HCEC 1CT (cell line): ENCODE measurements at places on chromosomes 11 and 22.

DNA sequence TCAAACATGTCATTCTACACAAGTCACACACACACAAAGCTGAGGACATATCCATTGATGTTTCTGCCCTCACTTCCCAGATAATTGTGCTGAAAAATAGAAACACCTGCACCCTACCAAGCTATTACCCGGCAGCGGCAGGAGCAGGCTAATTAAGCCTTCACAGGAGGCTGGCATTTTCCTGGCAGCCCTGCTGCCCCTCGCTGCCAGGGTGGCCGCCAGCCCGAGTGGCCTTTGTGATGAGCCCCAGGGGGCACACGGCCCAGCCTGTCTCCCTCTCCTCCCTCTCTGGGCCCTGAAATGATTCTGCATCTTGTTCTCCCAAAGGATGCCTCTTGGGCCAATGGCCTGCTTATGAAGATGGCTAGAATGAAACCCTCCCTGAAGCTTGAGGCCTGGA lies 76.2 kb upstream of the TP53I11 start:
- no peak for DNase-seq

GRCh38 chr11:61904539-61905048 lies 12.8 kb downstream of the RAB3IL1 start:
- no peak for DNase-seq

DNA sequence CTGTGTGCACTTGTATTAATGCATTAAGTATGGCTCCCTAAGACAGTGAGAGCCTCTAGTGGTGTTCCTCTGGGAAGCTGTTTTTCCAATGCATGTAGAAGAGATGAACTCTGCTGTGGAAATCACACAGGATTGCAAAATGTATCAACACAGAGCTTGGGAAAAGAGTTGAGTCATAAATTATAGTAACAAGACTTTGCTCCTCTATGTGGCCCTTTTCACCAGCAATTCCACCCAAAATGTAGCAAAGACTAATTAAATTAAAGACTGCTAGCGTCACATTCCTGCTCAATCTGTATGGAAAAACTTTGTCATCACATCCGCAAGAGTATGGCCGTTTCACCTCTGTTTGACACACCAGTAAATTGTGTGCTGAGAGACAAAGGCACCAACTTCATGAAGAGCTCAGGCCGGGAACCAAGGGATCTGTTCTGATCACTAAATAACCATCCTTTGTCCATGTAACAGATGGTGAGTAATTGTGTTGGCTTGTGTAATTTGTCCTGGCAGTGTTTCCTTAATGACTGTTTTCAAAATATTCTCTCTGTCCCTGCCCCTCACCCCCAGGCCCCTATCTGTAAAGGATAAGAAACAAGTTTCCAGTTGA lies 209.2 kb upstream of the SORL1-AS1 start:
- DNase-seq, result peak; percentile 78

- DNase-seq, result peak; percentile 40
Observed at GRCh38 chr11:130979386-130979972, 63.2 kb upstream of the SNX19 start.

DNA sequence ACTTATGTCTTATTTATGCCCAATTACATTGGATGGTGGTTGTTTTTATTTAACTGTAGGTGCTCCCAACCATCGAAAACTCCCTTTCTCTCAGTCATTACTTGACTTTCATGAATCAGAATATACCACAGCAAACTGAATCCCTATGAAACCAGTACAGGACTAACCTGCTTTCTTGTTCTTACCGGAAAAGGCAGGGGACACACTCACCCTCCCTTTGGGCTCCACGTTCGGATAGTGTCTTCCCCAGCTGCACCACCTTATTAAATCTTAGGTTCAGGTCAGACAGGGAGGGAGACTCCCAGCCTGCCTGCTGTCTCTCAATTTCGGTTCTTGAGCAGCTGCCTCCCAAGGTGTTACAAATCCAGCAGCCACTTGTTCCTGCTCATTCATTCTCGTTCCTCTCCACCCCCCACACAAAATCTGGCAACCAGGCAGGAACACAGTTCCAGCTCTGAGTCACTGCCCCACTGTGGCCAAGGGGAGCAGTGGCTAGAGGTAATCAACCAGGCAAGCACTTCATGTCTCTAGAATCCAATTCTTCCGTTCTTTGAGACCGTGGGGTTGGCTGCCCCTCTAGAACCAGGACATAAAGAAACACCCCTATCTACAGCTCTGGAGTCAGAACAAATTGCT lies 133.0 kb downstream of the PLEKHA7 start:
- peak; percentile 56 for DNase-seq

GRCh38 chr22:30079952-30080533 lies at the start of gene HORMAD2:
TSS of gene HORMAD2 (plus strand) at chr22:30080464. CDS start at chr22:30093953, 13,489 bp downstream.
- DNase-seq, result no peak

- no peak for DNase-seq
Observed at GRCh38 chr11:119892311-119892808, 163.4 kb upstream of the NECTIN1 start.

DNA sequence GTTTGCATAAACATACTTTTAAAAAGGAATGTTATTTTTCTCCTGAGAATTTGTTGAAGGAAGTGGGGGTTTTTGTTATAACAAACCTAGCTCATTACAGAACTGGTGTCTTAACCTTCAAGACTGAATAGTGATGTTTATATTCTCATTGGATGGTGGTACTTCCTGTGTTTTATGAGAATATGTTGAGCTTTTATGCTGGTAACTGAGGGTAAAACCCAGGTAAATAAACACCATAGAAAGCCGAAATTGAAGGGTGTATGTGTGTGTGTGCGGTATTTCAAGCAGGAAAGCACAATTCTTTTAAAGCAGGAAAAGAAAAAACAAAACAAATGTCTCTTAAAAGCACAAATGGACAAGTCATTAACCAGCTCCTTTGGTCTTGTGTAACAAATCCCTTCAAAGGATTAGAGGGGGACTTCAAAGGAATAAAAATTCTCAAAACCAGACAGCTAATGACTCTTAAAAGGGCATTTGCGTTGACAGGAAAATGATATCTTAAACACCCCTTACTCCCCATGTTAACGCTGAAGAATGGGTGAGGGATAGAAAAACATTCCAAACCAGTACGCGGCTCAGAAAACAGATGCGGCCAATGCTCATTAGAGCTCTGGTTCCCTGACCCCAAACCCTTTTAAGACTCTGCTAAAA lies 23.8 kb downstream of the LMO2 start:
- DNase-seq, result no peak

DNA sequence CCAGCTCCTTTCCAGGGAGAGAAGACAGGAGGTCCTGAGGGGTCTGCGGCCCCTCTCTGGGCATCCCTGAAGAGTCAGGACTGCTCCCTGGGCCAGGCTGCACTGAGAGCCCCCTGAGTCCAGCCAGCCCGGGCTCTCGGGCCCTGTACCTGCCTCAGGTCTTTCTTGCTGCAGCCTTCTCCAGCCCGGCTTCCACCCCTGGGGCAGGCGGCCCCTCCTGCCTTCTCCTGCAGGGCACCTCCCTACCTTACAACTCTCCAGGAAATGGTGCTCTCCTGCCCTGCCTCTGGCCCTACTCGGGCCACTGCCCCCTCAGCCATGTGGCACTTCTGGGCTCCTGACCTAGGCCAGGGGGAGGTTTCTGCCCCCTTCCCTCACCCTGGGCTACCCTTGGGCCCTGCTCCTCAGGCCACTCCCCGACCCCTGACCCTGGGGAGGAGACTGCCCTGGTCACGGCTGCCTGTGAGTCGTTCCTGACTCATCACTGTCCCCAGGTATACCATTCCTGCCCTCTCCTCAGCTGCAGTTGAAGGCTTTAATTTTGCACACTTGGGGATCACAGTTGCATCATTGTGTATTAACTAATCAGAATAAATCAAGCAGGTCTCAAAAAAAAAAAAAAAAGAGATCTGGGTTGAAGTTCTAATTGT lies 251.1 kb downstream of the NXPE2 start:
- no peak for DNase-seq

- peak; percentile 99 for DNase-seq
Observed at GRCh38 chr22:36387959-36388726, at the start of gene MYH9. TSS of gene MYH9 (minus strand) at chr22:36387967. CDS start at chr22:36349236, 38,731 bp downstream.

GRCh38 chr11:35815556-35816315 lies 128.1 kb upstream of the LDLRAD3 start:
- no peak for DNase-seq
